Activated CD8-positive, alpha-beta T cell treated with anti-CD3 and anti-CD28 coated beads, Interleukin-2, amount 10 ng/mL, durations not matched to agents 7 days and 5 days (primary cell): ENCODE measurements at places on chromosomes 5 and 9.

DNA sequence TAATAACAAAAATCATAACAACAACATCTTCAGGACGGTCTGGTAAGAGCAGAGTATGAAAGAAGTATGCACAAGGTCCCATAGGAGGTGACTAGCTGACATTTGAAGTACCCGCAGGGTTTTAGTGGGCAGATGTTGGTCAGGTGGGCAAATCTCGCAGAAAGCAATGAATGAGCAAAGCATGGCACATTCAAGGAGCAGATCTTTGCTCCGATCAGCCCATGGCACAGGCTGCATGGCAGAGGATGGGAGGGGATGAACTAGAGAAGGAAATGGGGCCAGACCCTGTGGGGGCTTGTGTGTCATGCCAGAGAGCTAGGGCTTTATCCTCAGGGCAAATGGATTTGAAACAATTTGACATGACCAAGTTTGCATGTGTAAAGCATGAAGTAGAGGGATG, 90.0 kb downstream of the SEMA6A start:
- DNase-seq, result no peak

DNA sequence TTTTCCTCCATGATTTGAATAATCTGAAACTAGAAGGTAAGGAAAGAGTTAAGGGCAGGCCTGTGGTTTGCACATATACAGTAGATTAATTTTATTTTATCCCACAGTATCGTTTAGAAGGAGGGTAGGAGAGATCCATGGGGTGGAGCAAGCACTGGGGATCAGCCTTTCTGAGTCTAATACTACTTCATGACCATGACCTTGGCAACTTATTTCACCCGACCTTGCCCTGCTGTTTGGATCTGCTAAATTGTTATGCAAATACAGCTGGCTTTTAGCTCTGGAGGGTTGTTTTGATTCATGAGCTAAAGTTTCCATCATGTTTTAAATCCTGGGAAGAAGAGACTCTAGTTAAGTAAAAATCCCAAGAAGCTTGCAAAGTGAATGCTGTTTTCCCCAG, 864 bp upstream of the GRIN3A start:
- no peak for DNase-seq

GRCh38 chr5:177410575-177410974, 1.2 kb upstream of the F12 start:
- DNase-seq, result no peak

GRCh38 chr5:158753354-158753753, 346.4 kb downstream of the EBF1 start:
- no peak for DNase-seq

- DNase-seq, result no peak
These were observed 258.9 kb upstream of the IRX2 start for GRCh38 chr5:3010301-3010952.

GRCh38 chr9:86767373-86767772, 179.9 kb downstream of the GAS1 start:
- DNase-seq, result no peak

- DNase-seq, result no peak
These were observed 14.3 kb downstream of the PTPA start for GRCh38 chr9:129125478-129125877.

GRCh38 chr9:114503009-114503408, 2.3 kb downstream of the WHRN start:
- no peak for DNase-seq

DNA sequence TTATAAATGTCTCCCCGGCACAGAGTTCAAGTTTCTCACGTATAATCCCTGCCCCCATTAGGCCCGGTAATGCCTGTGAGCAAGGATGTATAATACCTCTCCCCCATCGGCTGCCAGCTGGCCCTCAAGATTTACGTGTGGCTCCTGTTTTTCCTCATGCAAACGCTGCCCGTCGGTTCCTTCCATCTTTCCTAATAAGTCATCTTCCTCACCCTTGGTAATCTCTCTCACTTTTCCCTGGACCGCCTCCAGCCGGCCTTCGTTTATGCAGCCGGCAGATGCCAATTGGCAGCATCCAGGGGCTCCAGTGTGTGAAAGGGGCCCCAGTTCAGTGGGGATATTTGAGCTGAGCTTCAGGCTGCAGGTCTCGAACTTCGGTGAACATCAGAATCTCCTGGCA, 86.5 kb upstream of the NEURL1B start:
- DNase-seq, result no peak

DNA sequence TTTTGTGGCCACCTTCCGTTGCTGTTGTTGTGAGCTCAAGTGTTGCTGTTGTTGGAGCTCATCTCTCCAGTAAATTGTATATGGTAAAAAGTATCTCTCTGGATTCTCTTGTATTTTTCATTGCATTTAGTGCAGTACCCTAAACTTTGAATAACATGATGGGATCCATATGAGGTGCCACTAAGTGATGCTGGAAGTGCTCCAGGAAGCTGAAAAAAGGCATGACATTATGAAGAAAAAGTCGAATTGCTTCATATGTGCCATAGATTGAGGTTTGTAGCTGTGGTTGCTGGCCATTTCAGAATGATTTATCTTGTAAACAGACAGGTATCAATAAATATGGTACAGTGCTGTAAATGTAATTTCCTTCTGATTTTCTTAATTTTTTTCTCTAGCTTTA, 5.5 kb downstream of the MARCHF6 start:
- no peak for DNase-seq

DNA sequence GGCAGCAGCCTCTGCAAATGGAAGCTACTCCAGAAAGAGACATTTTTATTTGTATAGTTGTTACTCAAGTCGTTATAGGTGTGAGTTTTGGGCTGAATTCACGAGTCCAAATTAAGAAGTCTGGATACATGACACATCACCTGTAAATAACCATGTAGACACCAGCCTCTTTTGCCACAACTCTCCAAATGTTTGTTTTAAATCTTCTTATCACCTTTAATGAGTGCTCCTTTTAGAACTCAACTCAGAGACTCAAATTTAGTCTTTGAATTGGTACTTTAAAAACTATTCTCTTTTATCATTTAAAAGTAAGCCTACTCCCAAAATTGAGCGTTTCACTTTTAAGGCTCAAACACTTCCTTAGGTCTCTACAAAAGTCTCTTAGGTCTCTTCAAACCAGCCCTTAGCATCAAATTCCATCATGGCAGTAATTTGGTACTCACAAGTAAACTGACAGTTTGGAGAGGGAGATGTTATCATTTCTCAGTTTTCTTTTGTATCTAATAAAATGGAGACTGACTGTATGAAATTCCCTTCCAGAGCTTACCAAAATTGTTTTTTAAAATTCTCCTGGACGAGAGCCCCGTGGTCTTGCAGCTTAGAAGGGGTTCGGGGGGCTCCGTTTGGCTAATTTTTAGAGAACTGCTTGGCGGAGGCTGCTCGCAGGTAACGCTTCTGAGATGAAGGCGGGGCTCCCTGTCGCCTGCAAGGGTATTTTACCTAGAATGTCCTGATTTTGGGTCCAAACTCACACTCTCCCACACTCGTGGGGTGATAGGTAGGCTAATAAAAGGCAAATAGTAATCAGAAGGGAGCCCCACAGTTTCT, 194.6 kb downstream of the MEF2C start:
- no peak for DNase-seq

DNA sequence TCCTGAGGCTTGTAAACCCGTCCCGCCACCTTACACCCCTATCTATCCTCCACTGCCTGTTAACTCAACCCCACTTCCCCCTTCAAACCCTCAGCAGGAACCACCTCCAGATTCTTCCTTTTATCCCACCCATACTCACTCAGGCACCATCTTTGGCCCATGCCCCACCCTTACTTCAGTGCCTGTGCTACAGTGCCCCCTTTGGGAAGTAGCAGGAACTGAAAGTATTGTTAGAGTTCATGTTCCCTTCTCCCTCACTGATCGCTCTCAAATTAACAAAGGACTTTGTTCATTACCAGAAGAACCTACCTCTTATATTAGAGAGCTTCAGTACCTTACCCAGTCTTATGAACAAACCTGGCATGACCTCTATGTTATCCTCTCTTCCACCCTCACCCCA, 92.2 kb upstream of the MOCS2 start:
- no peak for DNase-seq

DNA sequence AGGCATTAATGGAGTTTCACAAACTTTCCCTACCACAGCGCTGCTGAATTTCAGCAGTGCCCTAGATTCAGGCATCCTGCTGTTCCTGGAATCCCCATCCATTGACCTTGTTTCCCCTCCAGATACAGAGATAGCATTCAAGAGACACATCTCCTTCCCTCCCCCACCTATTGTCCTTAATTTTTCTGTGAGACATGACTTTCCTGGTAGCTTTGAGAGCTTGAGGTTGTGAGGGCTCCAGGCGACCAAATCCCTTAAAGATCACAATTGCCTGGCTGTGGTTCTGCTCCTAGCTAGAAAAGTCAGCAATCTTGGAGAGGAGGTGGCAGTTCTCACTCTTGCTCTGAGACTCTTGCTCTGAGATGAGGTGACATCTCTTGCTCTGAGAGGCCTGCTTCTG, 48.0 kb downstream of the PRR16 start:
- no peak for DNase-seq

- DNase-seq, result no peak
These were observed 3.0 kb downstream of the CMYA5 start for GRCh38 chr5:79692596-79692995.

- DNase-seq, result no peak
These were observed 80.5 kb downstream of the SLC1A3 start for GRCh38 chr5:36686881-36687280.

- no peak for DNase-seq
These were observed 41.9 kb downstream of the WDR36 start for GRCh38 chr5:111134087-111134486.

DNA sequence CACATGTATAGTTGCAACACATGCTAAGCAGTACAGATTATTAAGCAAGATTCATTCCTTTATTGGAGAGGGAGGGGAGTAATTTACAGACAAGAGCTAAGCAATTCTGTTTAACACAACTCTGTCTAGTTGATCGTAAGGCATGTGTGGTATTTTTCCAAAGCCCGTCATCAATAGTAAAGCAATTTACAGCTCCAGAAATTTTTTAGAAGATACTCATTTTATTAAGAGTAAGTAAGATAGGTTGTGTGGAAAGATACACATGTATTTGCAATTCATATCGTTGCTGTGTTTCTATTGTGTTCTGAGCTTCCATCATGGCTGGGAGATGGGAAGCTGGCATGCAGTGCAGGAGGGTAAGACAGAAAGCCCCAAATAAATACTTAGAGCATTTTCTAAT, 289.2 kb upstream of the TMEM161B start:
- DNase-seq, result no peak

- DNase-seq, result no peak
These were observed 28.4 kb downstream of the SLC12A2 start for GRCh38 chr5:128111818-128112448.

DNA sequence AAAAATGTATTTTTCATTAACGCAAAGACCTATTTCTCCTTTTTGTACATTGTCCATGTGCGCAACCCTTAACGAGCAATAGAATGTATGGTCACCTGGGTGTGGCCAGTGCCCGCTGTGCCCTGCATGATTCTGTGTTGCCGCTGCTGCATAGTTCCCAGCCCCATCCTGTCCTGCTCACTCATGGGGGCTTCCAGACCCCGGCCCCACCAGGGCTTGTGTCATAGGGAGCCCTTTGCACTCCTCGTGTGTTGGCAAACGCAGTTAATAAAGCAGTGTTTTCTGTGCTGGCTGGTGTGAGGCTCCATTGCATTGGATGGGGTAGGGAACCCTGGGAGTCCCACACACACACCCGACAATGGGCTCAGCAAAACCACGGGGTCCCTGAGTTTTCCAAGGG, 49.7 kb downstream of the SAR1B start:
- DNase-seq, result no peak

- DNase-seq, result no peak
These were observed 571.3 kb upstream of the TLE4 start for GRCh38 chr9:79000230-79001002.

DNA sequence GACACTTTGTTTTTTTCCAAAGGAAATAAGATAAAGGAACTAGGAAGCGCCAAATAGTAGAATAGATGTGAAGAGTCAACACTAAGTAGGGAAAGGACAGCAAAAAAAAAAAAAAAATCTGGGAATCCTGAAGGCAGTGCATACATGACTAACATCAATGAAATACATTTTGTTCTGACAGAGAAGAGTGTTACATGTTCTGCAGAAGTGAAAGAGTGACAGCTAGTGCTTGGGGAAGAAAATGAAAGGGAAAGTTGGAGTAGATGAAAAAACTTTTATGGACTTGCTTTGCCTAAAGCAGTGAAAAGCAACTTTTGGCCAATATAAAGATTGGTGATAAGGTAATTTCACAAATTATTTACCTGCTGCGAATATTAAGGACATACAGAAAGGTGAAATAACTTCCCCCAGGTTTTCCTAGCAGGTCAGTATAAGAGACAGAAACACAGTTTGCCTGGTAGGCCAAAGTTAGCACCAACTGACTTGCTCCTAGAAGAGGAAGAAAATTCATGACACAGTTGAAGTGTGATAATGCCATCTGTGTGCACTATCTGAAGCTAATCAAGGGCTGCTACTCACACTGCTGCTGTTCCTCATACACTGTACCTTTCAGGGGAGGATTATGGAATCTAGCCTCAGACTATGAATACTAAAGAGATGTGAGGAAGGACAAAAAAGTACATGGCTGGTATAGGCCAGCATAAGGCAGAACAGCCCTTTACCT, 38.6 kb downstream of the RANBP6 start:
- DNase-seq, result no peak

DNA sequence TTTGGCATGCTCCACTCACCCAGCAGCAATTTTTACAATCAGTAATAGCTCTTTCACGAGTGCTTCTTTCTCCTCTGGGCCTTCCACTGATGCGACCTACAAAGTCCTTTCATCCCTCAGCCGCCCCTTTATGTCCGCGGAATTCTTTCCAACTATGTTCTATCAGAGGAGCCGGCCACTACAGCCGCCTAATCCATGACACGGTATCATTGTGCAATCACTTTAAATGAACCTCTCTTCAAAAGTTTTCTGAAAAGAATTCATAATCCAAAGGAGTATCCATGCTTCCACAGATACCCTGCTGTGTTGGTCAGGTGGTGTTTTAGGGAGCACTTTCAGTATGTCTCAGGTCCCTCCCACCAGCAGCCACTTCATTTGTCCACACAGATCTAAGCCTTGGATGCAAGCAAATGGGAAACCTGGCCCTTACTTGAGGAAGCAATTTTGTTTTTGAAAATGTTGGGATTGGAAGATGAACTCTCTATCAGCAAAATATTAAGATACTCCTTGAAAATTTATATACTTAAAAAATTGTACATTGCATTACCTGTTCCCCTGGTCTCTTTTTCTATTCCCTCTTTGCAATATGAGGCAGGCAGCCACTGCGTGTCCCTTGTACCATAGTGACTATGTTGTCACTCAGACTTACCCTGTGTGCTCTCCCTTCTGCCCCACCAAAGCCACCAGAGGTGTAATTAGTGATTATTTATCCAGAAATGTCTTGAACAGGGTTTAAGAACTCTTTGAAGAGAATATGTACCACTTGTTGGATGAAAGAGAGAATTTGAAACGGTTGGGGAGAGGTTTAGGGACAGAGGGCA, 12.9 kb upstream of the MEF2C start:
- DNase-seq, result no peak
